Activated CD4-positive, alpha-beta T cell treated with anti-CD3 and anti-CD28 coated beads for 48 hours (primary cell): ENCODE measurements at places on chromosomes 2 and 18.

DNA sequence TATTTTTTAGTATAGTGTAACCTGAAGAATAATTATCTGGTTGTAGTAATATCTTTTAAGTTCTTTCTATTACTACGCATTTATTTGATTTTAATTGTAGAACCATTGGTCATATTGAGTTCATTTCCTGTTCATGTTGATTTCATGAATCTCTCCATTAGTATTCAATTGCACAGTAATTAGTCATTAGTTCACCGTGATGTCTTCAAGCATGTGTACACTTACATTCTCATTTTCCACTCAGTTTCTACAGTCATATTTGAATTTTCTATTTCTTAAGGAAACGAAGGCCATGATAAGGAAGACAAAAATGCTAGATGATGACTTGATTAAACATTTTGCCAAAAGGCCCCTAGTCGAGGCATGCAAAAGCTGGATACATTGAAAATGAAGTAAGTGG is 333.7 kb upstream of the FANCL start:
- no peak for DNase-seq

- DNase-seq: no peak
These were observed 1027.7 kb downstream of the TMEM182 start for GRCh38 chr2:103789381-103790095.

DNA sequence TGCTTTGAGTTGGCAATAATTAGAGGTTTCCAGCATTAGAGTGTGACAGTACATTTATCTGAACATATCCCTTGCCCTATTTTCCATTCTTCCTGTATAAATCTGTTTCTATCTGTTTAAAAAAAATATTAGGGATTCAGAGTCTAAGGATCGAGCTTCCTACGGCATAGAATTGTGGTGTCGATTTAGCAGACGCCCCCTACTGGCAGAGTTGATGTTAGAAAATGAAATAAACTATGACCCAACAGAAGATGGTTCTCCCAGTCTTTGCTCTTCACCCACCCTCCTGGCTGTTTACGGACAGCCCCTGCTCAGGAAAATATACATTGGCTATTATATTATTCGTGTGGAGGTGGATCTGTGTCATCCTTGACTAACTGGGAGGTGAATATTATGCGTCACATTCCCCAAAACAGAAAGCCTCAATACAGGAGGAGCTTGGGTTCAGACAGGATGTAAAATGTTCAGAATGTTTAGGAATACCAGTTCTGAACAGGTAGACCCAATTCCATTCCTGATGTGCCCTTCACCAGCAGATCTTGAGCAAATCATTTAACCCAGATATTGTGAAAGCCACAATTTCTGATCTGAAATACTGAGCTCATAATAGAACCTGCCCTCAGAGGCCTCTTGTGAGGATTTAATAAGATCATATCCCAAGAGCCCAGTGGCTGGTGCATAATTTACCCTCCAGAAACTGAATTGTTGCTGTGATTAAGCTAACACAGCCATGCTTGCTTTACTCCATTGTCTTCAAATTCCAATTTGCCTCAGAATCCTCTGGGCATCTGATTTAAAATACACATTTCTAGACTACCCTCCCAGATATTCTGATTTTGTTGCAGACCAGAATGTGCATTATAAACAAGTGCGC is 10.8 kb upstream of the ERMN start:
- DNase-seq: peak; percentile 56

GRCh38 chr2:217980036-217980435 is 22.8 kb downstream of the TNS1 start:
- no peak for DNase-seq

- no peak for DNase-seq
These were observed 36.0 kb downstream of the DNMT3A start for GRCh38 chr2:25305775-25306174.

DNA sequence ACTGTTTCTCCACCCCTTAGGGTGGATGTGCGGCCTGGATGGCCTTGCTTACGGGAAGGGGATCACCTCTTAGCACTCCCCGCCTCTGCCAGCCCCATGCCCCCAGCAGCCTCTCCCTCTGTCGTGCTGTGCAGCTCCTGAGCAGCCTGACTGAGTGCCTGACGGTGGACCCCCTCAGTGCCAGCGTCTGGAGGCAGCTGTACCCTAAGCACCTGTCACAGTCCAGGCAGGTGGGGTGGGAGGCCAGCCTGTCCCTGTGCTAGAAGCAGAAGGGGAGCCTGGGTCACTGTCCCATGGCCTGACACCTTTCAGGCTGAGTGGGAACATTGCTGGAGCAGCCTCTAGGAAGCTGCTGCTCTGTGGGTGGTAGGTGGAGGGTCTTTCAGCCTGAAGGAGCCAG is 5.2 kb downstream of the TMEM214 start:
- DNase-seq: no peak

DNA sequence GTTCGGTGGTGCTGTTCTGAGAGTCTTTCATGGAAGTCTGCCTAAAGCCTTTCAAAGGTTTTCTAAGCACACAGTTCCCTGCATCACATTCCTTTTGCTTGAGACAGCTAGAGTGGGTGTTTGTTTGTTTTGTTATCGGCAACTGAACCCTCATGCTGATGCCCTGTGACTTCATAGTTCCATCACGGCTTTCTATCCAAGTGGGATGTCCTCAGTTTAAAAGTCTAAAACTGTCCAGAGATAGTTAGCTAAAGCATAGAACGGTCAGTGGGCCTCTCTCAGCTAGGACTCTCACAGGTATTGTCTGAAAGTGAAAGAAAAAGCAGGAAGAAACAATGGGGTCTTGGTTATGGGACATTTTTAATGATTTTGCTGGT is 337.3 kb downstream of the OSR1 start:
- no peak for DNase-seq

- DNase-seq: no peak
These were observed 1.1 kb downstream of the MAP4K3 start for GRCh38 chr2:39435741-39436591.

GRCh38 chr2:237732790-237733381 is 65.7 kb upstream of the RBM44 start:
- peak; percentile 28 for DNase-seq

DNA sequence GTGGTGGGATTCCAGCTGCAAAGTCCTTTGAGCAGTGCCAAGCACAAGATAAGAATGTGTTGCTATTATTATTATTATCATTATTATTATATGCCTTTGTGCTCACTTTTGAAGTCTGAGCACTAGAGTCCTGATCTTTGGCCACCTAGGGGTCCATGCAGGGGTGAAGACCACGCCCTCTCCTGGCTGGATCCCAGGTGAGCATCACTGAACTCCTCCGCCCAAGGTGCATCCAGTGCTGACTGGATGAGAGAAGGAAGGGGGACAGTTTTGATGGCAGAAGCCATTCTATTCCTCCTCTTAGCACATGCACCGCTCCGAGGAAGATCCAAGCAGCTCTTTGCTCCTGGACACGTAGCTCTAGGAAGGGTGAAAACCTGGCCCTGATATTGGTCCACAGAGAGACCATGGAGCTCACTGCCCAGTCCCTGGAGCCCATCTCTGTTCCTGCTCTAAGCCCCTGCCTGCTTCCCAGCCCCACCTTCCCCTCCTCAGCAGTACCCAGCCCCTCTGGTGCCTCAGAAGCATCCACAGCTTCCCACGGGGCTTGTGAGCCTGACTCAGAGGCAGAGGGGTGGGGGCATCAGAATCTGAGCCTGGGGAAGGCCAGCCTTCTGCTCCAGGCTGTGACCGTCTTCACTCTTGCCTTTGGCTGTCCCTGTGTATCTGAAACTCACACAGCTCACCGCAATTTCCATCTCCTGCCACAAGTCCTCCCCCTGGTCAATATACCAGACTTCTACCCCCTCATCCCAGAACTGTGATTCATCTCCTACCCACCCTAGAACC is 45.4 kb downstream of the MCFD2 start:
- no peak for DNase-seq

GRCh38 chr2:24010477-24011249 is 778 bp downstream of the MFSD2B start:
- no peak for DNase-seq

DNA sequence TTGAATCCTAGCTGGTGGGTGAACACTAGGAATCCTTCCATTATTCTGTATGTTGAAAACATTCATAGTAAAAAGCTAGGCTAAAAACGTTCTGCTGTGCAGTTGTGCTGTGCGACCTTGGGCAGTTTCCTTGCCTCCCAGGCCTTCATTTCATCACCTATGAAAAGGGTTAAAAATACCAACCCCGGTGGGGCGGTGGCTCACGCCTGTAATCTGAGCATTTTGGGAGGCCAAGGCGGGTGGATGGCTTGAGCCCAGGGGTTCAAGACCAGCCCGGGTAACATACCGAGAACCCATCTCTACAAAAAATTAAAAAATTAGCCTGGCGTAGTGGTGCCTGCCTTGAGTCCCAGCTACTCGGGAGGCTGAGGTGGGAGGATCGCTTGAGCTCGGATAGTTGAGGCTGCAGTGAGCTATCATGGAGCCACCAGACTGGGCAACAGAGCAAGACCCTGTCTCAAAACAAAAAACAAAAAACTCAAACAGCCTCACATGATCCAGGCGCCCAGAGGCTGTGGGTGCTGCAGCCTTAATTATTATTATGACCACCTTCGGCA is 2.9 kb upstream of the RRM2 start:
- no peak for DNase-seq

DNA sequence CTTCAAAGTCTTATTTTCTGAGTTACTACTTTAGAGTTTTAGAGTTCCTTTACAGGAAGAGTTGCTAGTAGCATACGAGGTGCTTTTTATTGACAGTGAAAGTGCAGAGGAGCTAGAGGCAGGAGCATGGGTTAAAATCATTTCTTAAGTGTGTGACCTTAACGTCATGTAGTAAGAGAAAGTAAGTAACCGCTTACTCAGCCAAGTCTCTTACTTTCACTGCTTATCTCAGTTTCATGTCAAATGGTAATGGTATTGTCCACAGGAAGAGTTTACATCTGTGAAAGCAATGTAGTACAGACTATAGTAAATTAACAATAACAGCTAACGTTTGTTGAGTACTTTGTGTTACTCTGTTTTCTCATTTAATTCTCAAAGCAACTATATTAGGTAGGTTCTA is 12.6 kb downstream of the NDUFAF7 start:
- no peak for DNase-seq

- DNase-seq: peak; percentile 49
These were observed 405 bp downstream of the PPP3R1 start for GRCh38 chr2:68251855-68252399.

DNA sequence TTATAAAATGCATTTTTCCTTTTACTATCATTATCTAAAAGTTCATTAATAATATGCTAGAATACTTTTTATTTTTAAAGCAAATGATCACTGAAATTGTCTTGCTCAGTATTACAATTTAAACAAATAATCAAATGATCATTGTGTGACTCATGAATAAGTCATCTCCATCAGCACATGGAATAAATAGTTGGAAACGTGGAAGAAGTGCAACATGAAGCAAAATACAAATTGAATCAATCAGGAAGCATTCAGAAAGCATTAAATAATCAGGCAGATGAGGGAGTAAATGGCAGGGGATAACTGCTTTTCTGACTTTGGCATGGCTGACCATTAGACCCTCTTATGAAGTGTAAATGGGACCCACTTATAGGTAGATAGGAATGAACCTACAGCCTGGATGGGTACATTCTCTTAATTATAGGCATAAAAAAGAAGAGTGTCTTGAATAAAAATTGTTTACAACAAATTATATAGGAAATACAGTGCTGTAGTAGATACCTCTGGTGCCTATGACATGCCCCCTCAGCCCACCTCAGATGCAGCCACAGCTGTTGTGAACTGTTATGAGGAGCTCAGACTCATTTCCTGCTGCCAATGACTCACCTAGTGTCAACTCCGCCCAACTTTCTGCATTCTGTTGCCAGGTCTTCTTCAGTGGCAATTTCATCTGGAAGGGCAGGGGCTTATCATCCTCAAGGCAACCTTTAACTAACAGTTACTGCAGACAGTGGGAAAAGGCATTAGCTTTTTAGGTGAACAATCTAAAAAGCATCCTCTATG is 936.0 kb downstream of the TRIB2 start:
- DNase-seq: no peak

GRCh38 chr2:101628030-101628392 is 69.5 kb upstream of the MAP4K4 start:
- DNase-seq: no peak

- DNase-seq: no peak
These were observed 1065.2 kb upstream of the FAM98A start for GRCh38 chr2:34664266-34664665.

DNA sequence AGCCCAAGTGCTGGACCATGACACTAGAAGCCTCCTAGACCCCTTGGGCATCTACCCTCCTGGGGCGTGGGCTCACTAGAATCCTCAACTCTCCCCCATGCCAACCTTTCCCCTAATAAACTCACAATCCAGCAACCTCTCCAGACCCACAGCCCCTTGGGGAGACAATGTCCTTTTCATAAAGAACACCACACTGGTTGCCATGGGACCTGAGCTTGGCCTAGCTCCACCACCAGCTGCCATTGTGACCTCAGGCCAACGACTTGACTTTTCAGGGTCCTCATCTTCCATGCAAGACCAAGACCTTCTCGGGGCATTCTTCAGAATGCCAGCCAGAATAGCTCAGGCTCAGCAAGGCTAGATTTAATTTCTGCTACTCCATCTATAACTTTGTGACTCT is 128.1 kb upstream of the NPAS2 start:
- DNase-seq: no peak

DNA sequence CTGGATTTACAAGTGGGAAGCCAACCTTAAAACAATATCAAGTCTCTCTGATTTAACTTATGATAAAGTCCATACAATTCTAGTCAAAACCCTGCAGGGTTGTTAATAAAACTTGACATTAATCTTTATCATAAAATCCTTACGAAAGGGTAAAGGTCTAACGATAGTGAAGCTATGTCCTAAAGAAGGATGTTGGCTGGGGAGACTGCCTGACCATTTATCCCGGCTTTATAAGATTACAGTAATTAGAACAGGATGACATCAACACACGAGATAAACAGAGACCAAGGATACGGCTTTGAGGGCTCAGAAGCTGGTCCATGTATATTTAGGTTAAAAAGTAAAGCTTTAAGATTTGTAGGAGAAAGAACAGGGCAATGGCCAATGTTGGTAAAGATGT is 189.0 kb upstream of the COPS8 start:
- no peak for DNase-seq

DNA sequence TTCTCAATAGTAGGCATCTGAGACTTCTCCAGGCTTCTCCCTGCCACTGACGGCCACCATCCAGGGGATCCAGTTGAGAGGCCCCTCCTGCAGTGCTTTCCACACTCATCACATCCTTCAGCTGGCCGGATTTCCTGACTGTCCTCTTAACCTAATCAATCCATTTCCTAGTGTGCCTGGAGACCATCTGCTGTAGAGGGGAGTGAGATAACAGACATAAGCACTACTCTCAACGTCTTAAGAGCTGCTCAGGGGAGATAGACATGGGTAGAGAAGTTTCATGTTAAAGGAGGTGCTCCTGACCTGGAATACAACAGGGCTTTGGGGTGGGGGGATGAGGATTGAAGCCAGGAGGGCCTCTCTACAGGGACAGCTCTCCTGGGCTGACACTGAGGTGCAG is 14.2 kb downstream of the SPR start:
- DNase-seq: no peak

- DNase-seq: no peak
These were observed 230.9 kb upstream of the ZSWIM2 start for GRCh38 chr2:187079901-187080300.

DNA sequence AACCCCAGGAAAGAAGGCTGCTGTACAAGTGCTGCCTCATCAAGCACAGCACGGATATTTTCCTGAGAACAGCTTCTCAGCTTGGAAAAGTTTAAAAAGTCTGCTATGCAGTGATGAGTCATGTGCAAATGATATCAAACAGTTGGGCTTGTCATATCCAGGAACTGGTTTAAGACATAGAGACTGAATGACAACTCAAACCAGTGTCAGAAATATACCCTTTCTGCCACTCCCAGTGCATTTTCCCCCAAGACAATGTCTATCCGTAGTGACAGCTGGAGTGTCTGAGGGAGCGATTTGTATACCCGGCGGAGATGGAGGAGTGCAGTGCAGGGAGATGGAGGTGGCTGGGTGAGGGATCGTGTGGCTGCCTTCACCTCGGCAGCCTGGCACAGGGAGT is 28.2 kb downstream of the SOX11 start:
- no peak for DNase-seq
